ENCODE measurements at places on chromosomes 6 and 20.

- DNase-seq: no peak
Measured at GRCh38 chr20:15317546-15318232, 980.3 kb upstream of the FLRT3 start.

DNA sequence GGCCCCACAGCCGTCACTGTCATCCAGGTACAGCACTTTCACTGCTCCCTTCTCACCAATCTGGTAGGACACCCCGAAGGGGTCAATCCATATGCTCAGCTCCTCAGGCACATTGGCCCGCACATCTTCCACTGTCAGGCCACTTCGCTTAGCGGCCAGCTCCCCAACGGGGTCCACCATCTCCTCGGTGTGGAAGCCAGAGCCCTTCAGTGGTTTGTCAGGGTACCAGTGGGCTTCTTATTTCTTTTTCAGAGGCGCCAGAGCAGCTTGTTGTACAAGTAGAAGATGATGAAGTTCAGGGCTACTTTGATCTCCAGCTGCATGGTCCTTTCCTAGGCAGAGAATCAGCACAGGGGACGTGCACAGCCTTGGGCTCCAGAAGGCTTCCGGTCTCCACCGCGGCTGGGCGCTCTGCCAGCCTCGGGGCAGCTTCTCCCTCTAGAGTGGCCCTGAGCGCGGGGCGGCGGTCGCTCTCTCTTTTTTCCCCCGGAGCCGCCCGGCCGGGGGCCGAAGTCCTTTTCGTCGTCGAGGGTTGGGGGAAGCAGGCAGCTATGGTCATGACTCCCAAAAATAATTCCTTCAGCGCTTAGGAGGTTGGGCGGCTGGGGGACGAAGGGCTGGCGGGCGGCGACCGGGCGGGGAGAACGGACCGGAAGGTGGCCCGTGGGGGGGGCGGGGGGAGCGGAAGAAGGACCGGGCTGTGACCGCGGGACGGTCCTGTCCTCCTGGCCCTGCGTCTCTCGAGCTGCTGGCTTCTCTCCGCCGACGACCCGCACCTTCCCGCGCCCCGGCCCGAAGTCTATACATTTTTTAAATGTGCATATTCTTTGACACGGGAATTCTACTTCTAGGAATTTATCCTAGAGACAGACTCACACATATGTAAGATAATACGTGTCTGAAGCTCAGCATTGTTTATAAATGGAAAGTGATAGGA is 6.5 kb upstream of the ZSCAN9 start:
- peak; percentile 50 for DNase-seq

DNA sequence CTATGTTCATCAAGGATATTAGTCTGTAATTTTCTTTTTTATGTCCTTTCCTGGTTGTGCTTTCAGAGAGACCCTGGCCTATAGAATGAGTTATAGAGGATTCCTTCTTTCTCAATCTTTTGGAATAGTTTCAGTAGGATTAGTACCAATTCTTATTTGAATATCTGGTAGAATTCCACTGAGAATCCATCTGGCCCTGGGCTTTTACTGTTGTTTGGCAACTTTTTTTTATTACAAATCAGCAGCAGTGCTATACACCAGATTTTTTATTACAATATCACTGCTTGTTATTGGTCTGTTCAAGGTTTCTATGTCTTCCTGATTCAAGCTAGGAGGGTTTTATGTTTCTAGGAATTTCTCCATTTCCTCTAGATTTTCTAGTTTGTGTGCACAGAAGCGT is 50.0 kb upstream of the NRSN1 start:
- no peak for DNase-seq

DNA sequence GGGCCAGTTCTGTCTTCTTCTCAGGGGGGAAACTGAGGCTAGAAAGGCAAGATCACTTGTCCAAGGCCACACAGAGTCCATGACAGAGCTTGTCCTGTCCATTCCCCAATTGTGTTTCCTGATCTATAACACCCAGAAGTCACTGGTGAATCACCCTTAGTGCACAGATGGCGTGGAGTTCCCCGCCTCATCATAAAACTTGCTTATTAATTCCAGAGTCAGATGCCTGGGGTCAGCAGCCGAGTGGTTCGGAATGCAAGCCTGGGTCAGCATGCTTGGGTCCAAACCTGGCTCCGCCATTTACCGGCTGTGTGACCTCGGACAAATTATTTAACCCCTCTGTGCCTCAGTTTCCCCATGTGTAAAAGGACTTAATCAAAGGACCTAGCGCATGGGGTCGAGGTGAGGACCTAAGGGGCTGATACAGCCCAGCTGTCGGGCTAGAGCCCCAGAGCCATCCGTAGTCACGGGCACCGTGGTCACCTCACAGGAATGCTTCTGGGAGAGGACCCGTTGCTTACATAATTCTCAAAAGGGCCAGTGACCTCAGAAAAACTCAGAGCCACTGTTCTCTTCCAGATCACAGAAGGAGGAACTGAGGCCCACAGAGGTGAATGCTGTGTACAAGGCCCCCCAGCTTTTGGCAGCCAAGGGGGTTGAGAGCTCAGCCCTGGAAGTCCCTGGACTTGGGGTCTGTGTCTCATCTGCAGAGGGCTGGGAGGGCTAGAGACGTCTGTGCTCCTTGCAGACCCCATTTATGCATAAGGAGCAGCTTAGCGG is 1.4 kb upstream of the ZBP1 start:
- no peak for DNase-seq

DNA sequence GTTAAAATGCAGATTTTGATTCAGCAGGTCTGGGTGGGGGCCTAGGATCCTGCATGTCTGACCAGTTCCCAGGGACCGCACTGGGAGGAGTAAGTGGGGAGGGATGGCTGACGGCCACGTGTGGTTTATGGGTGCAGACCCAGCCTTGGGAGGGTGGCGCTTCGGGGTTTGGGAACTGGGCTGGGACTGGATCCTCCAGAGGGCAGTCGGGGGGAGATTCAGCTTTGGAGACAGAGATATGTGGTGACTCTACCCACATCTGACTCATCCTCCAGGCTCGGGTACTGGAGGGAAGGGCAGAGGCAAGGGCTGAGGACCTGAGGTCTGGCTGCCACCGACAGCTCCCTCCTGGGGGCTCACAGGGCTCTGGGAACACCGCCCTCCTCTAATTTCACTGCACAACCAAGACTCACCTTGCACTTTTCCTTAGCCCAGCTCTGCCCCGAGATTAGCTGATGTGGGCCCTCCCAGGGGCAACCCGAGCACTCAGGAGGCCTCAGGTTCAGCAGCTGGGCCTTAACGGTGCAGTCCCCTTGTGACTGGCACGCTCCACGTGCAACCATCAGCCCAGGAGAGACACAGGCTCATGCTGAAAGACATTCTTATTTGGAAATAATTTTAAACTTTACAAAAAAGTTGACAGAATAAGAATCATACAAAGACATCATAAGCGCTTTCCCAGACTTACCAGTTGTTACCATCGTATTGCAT is 172.8 kb upstream of the PMEPA1 start:
- DNase-seq: no peak

- no peak for DNase-seq
Measured at GRCh38 chr20:11689262-11689661, 228.4 kb upstream of the BTBD3 start.

- no peak for DNase-seq
Measured at GRCh38 chr6:127475823-127476176, 16.6 kb upstream of the KIAA0408 start.

GRCh38 chr6:108163267-108163643 is 2.6 kb upstream of the NR2E1 start:
- DNase-seq: no peak

DNA sequence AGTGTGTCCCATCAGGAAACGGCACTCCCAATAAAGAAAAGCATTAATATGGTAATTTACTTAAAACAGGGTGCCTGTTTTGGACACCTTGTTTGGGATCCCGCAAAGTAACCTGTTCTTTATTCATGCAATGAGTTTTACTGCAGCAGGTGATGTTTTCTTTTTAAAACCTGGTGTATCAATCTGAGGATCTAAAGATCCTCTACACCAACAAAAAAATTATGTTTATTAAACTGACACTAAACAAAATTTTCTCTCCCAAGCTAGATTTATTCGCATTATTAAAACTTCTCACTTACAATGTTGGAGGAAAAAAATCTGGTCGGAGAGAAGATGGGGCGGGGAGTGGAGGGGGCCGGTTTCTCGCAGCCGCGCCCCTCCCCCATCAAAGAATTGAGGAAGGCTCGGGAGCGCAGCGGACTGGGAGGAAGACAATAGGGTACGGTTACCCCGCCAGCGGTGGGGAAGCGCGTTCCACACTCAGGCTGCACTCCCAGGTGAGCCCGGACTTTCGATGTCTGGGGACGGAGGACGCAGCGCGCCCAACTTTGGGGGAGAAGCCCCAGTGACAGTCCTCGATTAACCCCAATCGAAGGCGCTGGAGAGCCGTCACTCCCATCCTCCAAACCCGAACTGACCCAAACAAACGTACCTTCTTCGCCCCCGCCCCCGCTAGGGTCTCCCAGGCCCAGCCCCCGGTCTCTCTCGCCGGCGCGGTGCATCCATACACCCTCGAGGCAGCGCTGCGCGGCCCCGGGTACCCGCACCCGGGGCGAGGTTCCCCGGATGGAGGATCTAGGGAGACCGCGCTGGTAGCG is 1.3 kb downstream of the CD24 start:
- DNase-seq: peak; percentile 30

GRCh38 chr6:30570740-30571074 is 535 bp upstream of the ABCF1 start:
- DNase-seq: no peak

DNA sequence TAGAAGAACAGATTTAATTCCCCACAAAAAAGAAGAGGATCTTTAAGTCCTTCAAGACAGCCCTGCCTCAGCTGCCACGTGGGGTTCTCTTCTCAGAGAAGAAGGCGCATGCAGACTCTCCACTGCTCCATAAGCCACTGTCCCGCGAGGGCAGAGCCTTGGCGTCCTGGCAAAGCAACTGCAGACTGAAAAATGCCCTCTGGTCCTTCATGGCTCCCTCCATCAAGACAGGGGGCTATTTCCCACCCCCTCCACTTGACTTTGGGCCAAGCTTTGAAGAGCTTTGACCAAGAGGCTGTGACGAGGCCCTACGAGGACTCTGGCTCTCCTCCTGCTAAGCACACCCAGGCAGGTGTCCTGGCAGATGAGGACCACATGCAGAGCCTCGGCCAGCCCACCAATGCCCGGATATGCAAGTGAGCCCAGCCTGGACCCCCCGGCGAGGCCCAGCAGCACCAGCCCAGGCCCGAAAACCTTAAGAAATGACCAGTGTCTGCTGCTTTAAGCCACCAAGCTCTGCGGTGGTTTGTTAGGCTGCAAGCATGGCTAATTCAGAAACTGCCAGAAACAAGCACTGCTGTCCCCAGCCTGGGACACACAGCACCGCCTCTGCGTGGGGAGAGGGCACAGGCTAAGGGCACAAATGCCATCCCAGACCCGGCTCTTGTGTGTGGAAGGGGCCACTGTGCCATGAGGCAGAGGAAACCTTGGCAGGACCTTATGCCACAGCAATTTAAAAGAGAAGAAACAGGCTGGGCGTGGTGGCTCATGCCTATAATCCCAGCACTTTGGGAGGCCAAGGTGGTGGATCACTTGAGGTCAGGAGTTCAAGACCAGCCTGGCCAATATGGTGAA is 16.1 kb downstream of the GMEB2 start:
- DNase-seq: no peak

DNA sequence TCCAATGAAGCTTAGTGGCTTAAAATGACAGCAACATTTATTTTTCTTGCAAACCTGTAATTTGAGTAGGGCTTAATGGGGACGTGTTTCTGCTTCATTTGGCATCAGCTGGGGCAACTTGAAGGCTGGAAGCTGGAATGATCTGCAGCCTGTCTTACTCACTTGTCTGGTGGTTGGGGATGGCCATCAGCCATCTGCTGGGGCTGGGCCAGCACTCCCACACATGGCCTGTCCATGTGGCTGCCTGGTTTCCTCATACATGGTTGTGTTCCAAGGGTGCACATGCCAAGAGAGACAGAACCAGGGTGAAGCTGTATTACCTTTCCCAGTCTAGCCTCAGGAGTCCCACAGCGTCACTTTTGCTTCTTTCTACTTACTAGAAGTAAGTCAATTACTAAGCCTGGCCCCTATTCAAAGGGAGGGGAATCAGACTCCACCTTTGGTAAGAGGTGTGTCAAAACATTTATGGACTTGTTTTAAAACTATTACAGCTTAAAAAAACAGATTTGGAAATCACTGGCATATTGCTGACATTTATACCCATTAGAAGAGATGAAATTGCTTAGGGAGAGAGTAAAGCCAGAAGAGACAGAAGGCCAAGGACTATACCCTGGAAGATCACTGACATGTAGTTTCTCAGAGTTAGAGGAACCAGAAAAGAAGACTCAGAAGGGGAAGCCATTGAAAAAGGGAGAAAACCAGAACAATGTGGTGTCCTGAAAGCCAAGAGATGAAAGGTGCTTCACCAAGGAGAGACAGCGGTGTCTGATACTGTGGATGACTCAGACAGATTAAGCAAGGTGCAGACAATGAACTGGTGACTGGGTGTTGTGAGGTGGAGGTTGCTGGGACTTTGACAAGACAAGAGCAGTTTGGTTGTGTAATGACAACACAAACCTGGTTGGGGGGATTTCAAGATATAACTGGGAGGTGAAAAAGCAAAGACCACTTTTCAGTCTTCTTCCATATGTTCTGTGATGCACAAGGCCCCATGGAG is 345.2 kb downstream of the GJA1 start:
- DNase-seq: peak; percentile 10

DNA sequence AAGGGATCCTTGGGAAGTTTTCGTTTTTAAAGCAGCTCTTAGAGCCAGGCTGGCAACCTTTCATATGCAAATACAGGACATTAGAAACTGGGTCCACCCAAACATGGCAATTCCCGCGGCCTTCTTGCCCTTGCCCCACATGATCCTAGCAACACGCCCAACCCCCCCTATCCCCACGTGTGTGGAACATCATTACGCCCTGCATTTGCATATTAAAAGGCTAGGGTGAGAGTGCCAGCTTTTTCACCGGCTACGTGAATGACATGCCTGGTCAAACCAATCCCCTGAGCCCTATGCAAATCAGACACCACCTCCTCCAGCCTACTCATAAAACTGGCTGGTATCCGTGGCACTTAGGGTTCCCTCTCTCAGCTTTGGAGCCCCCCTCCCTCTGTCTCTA is 88.1 kb downstream of the TNFRSF21 start:
- DNase-seq: no peak

DNA sequence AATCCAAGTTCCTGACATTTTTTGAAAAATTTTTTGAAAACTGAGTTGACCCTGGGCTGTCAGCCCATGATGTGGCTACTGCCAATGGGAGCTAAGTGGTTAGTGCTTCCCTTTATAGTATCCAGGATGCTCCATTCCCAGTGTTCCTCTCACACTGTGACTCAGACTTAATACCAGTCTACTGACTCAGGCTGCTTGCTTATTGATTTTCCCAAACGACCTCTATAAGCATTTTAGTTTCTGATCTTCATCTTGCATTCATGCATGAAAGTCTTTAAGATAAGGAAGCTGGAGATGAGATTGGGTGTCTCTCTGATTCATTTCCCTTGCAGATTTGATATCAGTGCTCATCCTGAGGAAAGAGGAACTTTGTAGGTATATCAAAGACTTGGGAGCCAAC is 560.0 kb downstream of the TBC1D32 start:
- no peak for DNase-seq

GRCh38 chr6:161396539-161396938 is 122.7 kb upstream of the AGPAT4 start:
- no peak for DNase-seq

- no peak for DNase-seq
Measured at GRCh38 chr6:90362318-90362717, 65.7 kb upstream of the BACH2 start.

- DNase-seq: no peak
Measured at GRCh38 chr20:59055302-59055701, 12.7 kb upstream of the PRELID3B start.

Measured in activated CD4-positive, alpha-beta T cell treated with anti-CD3 and anti-CD28 coated beads for 36 hours (primary cell).